ENCODE measurements at places on chromosomes 3 and 15.
A peak's percentile ranks its signal among the peaks of the same experiment; 100 is the strongest.

GRCh38 chr3:185843126-185843525 lies 18.3 kb upstream of the IGF2BP2 start:
- DNase-seq, result no peak

GRCh38 chr15:70171256-70171886 lies 73.7 kb upstream of the TLE3 start:
- DNase-seq, result no peak

GRCh38 chr15:57637846-57638245 lies 46.1 kb downstream of the MYZAP start:
- peak; percentile 51 for DNase-seq

DNA sequence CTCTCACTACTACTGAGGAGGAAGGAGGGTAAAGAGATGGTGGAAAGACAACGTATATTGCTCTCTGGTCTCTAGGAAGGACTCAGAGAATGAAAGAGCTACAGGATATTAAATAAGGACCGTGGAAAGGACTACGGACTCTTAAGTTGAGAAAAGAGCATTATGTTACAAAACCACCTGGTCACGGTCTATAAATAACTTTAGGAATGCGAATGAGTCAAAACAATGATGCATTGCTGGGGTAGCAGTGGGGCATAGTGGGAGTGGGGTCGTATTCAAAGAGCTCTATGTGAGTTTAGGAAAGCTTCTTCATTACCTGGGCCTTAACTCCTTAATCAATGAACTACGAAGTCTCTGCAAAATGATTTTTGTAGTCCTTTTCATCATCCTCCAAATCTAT lies 295.7 kb upstream of the SOX14 start:
- no peak for DNase-seq

GRCh38 chr15:75062706-75063105 lies 39.3 kb downstream of the PPCDC start:
- no peak for DNase-seq

GRCh38 chr15:60347480-60348049 lies 50.2 kb downstream of the ANXA2 start:
- no peak for DNase-seq

DNA sequence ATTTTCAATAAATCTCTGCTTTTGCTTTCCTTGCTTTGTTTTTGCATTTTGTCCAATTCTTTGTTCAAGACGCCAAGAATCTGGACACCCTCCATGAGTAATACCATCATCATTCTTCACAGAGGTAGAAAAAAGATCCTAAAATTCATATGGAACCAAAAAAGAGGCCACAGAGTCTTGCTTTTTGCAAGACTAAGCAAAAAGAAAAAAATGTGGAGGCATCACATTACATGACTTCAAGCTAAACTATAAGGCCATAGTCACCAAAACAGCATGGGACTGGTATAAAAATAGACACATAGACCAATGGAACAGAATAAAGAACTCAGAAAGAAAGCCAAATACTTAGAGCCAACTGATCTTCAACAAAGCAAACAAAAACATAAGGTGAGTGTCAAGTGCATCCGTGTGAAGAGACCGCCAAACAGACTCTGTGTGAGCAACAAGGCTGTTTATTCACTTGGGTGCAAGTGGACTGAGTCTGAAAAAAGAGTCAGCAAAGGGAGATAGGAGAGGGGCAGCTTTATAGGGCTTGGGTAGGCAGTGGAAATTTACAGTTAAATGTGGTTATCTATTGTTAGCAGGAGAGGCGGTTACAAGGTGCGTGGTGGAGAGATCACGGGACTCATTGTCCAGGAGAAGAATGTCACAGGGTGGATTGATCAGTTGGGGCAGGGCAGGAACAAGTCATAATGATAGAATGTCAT lies 10.9 kb downstream of the STRIT1 start:
- no peak for DNase-seq

GRCh38 chr3:69739204-69740102 lies at the start of gene MITF:
MITF (plus strand) TSS chr3:69739464; CDS start chr3:69739598, 134 bp downstream.
- DNase-seq, result peak; percentile 80

GRCh38 chr15:79743032-79743431 lies 153.8 kb downstream of the MTHFS start:
- DNase-seq, result no peak

DNA sequence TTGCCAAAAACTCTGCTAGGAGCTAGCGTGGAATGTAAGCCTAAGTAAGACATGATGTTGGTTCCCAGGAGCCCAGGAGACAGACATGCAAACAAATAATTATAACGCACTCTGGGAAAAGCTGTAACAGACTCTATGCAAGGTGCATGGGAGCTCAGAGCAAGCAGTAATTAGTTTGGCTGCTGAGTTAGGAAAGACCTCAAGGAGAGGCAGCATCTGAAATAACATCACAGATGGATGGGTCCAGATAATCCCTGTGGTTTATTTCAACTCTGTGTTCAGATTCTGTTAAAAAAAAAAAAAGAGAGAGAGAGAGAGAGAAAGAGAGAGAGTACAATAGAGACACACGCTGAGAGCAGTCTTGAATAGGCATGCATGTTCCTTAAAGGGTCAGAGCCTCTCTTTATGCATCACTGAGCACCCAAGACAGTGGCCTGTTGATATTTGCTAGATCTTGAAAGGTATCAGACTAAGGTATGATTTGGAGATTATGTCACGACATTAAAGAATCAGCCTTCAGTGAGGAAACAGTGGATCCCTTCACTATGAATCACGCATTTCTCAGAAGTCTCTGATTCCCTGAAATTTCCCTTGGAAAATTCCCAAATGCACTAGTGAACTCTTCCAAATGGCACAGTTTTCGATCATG lies 124.4 kb upstream of the LIPC start:
- DNase-seq, result no peak

DNA sequence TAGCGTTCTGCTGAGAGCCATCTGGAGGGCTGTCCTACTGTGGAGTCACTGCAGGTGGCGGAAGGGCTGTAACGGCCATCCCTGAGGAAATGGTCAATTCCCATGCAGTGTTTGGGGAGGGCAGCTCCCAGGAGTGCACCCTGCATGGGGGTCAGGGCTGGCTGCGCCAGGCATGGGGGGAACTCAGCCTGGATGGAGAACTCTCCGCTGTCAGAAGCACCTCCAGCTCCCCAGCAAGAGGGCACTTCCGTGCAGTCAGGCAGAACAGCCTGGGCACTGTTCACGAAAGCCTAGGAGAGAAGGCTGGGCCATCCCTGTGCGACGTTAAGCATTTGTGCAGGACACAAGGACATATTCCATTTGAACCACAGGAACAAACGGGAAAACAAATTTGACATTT lies 105.2 kb downstream of the LRIG1 start:
- no peak for DNase-seq

GRCh38 chr3:164018500-164018899 lies 1059.8 kb downstream of the SI start:
- no peak for DNase-seq

Data from dermis microvascular lymphatic vessel endothelial cell (primary cell).